ENCODE measurements at places on chromosomes 5 and 9.

DNA sequence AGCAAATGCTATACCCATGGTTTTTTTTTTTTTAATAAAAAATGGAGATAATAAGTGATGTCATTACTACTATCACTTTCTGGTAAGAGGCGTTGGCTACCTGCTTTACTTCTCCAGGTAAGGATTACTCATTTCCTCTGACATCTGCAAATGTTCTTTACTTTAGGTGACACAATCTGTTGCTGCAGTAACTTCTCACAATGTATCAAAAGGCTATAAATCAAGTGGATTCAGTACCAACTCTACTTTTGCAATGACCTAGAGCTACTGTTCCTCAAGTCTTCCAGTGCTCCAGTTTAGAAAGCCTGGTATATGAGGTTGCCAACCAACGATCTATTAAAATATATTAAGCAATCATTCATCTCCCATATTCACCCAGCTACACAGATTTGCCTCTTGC is 129.1 kb downstream of the PLK2 start:
- DNase-seq: no peak

DNA sequence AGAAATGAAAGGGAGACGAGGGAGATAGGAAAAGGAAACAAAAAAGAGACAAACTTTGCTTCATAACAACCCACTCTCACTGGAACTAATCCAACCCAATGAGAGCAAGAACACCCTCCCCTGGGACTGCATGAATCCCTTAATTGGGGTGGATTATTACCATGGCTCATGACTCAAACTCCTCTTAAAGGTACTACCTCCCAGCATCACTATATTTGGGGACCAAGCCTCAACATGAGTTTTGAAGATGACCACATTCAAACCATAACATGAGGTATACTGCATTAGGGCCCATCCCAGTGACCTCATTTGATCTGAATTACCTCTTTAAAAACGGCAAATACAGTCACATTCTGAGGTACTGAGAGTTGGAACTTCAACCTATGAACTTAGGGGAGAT is 8.0 kb downstream of the MTAP start:
- no peak for DNase-seq

DNA sequence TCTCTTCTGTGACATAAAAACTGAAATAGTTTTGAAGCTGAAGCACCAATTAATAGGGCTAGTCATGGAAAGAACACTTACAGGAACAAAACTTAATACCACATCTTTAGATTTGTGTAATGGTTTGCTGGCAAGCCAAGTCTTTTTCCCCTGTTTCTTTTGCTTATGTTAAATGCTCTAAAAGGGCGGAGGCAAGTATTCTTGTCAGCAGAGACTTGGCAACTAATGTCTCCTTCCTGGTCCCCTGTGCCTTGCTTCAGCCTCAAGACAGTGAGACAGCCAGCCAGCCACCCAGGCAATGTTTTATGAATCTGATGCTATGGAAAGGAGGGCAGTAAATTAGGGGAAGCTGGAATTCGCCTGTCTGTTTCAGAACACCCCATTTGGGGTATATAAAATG is 45.7 kb downstream of the PRRC1 start:
- peak; percentile 89 for DNase-seq

DNA sequence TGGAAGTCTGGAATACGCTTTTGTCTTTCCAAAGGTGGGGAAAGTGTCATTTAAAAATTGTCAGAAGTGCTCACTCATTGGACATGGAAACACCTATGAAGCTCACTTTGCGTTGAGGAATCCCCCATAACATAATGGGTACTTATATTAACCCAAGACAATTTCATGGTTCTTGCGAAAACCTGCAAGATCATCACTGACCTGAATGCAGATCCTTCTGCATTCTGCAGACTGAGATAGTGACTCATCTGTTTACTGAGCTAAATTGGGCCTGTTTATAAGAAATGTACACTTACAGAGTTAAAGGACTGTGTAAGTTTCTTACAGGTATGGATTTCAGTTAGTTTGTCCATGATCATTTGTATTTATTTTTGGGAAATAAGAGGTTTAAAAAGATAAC is 153.0 kb downstream of the HMHB1 start:
- DNase-seq: no peak

DNA sequence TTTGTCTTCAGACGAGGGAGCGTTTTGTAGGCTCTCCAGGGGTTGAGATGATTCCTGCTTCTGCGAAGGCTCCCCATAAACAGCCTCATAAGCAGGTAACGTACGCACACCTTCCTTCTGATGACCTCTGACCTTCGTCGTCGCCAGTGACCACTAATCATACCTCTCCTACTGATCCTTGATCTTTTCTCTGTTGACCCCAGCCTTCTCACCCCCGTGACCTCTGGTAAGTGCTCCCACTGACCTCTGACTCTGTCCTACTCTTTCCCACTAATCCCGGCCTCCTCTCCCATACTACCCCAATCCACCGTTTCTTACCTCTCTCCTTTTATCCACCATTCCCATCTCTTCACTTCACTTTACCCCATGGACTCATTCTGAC is 345 bp downstream of the DNAI1 start:
- no peak for DNase-seq

GRCh38 chr9:35726931-35727330 is 5.1 kb downstream of the TLN1 start:
- peak; percentile 23 for DNase-seq

- no peak for DNase-seq
Measured at GRCh38 chr5:170126626-170127025, 20.9 kb downstream of the FOXI1 start.

- no peak for DNase-seq
Measured at GRCh38 chr5:40446910-40447309, 232.8 kb upstream of the PTGER4 start.
